D341Med (cell line): ENCODE measurements at places on chromosomes 1 and 21.
A peak's percentile ranks its signal among the peaks of the same experiment; 100 is the strongest.

DNA sequence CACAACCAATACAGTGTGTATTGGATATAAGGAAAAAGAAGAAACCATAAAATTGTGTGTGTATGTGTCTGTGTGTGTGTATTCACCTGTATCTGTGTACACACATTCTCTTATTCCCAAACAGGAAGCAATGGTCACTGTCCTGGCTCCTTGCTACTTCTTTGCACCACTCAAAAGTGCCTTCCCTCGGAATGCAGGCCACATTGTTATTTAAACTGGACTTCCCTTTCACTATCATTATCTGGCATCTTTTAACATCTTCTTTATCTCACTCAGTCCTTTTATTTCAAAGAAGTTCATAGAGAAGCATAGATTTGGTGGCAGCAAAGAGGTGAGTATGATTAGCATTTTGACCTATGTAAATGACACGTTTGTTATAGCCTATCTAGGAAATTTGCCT, 803.7 kb downstream of the NCAM2 start:
- no peak for DNase-seq

GRCh38 chr1:189939967-189940366, 537.7 kb downstream of the BRINP3 start:
- DNase-seq: no peak

DNA sequence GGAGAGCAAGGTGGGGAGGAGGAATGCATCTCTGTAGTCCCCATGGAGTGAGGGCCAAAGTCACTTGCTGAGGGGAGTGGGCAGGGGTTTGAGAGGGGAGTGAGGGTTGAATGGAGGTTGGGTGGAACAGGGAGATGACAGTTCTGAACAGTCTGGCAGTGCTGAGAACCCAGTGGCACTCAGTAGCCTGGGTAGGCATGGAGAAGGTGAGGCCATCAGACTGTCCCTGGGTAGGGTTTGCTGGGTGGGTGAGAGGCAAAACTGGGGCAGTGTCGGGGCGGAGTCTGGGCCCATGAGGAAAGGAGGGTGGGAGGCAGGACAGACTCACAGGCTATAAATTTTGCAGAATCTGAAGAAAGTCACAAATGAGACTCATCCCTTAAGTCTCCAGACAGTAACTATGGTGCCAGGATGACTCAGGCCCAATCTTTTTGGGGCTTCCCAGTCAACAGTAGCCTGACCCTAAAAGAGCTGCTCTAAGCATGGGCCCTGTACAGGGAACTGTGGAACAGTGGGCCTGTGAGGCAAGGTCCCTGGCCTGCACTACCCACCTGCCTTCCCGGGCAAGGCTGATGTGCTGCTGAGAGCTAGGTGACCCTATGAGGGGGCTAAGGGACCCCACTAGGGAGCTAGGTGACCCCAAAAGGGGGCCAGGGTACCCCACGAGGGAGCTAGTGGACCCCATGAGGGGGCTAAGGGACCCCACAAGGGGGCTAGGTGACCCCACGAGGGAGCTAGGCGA, 51.0 kb upstream of the DMRTB1 start:
- no peak for DNase-seq

DNA sequence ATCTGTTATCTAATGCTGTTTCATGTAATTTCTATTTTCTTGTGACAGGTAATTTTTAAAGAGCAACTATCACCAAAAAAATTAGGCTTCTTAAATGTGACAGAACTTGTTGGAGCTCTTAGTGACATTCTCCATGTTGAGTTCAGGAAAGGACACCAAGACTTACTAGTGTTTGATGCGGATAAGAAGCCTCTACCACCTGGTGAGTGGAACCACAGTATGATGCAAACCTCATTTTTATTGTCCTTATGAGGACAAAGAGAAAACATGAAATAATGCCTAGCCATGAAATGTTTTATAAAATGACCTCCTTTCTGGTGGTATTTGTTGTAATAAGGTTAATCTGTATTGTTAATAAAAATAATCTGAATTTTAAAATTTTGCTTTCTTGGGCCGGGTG, 39.1 kb downstream of the TDRD5 start:
- DNase-seq: no peak

GRCh38 chr21:39020751-39021477, 162.3 kb downstream of the PSMG1 start:
- no peak for DNase-seq

- DNase-seq: no peak
Measured at GRCh38 chr1:39153684-39154083, 50.8 kb upstream of the MACF1 start.

- DNase-seq: peak; percentile 64
Measured at GRCh38 chr1:62530516-62531154, 66.7 kb upstream of the ANGPTL3 start.

- DNase-seq: no peak
Measured at GRCh38 chr1:8667869-8668594, 149.4 kb downstream of the RERE start.

- no peak for DNase-seq
Measured at GRCh38 chr21:17732306-17732705, 86.8 kb downstream of the C21orf91 start.

DNA sequence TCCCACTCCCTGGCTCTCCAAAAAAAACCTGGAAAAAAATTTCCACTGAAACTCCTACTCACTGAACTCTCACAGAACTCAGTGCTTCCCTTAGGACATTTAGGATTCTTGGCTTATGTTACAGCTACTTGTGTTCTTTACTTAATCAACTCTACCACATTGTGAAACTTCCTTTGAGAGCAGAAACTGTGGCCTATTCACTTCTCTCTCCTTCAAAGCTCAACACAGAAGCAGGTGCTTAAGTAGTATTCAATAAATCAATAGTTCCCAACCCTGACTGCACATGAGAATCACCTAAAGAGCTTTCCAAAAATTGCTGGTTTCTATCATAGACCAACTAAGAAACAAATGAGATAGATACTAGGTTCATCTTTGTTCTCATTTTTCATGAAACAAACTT, 67.9 kb upstream of the DMRTA2 start:
- DNase-seq: no peak

GRCh38 chr21:35720208-35720731, 340.1 kb downstream of the SETD4 start:
- no peak for DNase-seq

GRCh38 chr1:61753998-61754508, 11.8 kb downstream of the PATJ start:
- DNase-seq: no peak

- DNase-seq: no peak
Measured at GRCh38 chr1:158119976-158120653, 60.6 kb upstream of the CD1D start.

DNA sequence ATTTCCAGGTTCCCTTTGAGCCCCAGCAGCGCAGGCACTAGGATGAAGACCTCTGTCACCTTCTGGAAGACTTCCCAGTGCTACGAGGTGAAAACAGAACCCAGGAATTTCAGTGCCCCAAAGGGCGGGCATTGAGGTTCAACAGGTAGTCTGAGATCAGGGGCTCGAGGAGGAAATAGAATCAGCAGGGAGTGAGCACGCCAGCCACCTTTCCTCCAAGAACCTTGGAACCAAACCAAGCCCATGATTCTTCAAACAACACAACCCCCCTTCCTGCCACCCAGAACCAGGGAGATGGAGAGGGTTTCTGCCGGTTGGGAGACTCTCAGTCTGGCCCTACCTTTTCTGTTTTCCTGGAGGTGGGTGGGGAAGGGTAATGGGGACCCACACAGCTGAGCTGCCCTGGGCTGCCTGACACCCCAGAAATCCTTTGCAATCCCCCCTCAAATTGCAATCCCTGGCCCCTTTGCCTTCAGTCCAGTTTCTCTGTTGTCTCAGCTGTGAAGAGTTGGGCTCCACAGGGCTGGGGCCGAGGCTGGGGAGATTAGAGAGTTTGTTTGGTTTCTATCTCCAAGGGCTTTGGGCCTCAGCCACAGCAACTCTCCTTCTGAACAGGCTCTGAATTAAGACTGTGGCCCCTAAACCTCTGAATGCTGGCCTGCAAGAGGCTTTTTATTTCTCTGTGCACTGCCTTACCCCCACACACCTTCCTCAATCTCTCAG, 11.9 kb downstream of the SLC41A1 start:
- DNase-seq: no peak

- DNase-seq: no peak
Measured at GRCh38 chr1:204241050-204241449, 27.3 kb upstream of the GOLT1A start.

- DNase-seq: no peak
Measured at GRCh38 chr1:19694298-19694697, 29.6 kb downstream of the HTR6 start.

GRCh38 chr1:239884796-239885195, 206.9 kb upstream of the FMN2 start:
- no peak for DNase-seq

- DNase-seq: no peak
Measured at GRCh38 chr1:46526691-46527291, 24.7 kb downstream of the KNCN start.

- no peak for DNase-seq
Measured at GRCh38 chr1:190022709-190023108, 455.0 kb downstream of the BRINP3 start.

- DNase-seq: peak; percentile 83
Measured at GRCh38 chr1:9721606-9722377, 70.3 kb downstream of the PIK3CD start.

DNA sequence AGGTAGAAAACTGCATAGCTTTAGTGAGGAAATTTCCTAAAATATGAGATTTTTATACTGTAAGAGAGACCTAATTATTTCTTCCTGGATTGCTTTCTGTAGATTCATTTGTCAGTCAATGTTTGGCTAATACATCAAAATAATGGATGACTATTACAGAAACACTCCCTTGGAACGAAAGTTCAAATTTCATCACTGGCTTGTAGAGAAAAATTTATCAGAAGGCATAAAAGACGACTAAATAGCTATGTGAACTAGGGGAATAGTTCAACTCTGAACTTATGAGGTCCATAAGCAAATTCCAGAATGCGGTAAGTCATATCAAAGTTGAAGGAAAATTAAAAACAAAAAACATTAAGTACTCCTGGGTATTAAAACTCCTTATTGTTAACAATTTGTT, 36.0 kb downstream of the WNT2B start:
- no peak for DNase-seq

GRCh38 chr1:82266351-82266750, 465.6 kb downstream of the ADGRL2 start:
- no peak for DNase-seq

DNA sequence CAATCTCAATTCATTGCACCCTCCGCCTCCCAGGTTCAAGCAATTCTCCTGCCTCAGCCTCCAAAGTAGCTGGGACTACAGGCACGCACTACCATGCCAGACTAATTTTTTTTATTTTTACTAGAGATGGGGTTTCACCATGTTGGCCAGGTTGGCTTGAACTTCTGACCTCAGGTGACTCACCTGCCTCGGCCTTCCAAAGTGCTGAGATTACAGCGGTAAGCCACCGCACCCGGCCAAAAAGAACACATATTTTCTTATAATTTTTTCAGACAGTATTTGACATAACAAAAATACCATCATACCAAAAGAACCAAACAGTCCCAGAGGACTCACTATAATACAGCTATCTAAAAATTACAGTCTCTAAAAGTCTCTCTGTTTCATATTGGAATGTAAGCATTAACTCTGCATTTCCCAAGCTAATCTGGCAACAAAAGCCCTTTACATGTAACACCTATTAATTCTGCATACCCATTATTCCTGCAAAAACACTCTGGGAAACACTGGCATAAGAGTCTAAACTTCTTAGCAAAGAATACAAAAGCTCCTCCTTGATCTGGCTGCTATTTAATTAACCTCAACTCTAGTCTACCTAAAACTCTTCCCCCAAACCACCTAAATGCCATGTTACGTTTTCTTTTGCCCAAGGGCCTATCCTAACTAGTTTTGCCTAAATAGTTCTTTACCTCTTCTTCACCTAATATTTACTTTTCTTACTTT, 26.9 kb downstream of the WDR26 start:
- no peak for DNase-seq

DNA sequence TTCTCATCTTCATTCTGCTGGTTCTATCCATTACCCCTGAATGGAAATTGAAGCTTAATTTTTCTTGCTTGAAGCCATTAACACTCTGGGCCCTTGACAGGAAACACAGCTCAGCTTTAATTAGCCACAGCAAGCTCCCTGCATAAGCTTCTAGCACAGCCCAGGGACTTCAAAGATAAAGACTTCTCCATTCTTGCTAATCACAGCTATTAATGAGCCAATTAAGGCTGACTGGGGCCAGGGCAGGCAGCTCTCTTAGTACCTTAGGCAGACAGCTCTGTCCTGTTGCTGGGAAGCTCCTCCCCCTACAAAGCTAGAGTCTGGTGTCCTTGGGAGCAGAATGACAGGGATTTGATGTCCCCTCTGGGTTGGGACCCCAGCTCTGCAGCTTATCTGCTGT, 27.9 kb upstream of the TRABD2B start:
- DNase-seq: no peak

- no peak for DNase-seq
Measured at GRCh38 chr1:20610970-20611369, 22.1 kb downstream of the CDA start.
